Progenitor cell of endocrine pancreas (in vitro differentiated cells): ENCODE measurements at places on chromosomes 1 and 21. TPM values are rescaled to one million over a fixed set of nuclear protein-coding genes. Genes with fewer than 3 reads are reported as not detected.

DNA sequence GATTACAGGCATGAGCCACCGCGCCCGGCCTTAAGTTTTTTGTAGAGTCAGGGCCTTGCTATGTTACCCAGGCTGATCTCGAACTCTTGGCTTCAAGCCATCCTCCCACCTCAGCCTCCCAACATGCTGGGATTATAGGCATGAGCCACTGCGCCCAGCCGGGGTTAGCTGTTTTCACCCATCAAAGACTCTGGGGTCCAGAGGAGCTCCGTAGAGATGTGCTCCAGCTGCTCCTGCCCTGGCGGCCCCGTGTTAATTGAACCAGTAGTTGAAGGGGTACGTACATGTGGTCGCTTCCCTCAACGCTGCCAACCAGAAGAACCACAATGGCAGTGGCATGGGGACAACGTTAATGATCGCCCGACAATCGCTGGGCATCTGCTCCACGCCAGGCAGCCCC lies 72.0 kb downstream of the NPHP4 start:
- no peak for DNase-seq

- no peak for DNase-seq
Observed at GRCh38 chr21:26597031-26597430, 23.9 kb upstream of the CYYR1 start.

- DNase-seq = peak; percentile 17
Observed at GRCh38 chr1:179867493-179868330, 9.9 kb downstream of the TOR1AIP2 start.

DNA sequence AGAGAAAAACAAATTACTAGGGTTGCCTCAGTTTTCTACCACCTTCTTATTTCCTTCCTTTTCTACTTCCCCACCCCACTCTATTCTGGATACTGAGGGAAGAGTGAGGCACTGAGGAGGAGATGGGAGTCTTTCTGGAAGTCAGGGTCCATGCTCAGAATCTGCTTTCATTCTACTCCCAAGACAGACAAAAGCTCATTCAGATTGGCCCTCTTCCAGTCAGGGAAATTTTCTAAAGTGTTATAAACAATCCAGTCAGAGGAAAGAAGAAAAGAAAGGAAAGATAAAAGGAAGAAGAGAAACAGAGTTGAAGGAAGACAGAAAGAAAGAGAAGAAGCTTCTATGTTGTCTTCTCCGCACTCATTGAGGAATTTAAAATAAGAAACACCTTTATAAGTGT lies 228.6 kb downstream of the COP1 start:
- DNase-seq = no peak

DNA sequence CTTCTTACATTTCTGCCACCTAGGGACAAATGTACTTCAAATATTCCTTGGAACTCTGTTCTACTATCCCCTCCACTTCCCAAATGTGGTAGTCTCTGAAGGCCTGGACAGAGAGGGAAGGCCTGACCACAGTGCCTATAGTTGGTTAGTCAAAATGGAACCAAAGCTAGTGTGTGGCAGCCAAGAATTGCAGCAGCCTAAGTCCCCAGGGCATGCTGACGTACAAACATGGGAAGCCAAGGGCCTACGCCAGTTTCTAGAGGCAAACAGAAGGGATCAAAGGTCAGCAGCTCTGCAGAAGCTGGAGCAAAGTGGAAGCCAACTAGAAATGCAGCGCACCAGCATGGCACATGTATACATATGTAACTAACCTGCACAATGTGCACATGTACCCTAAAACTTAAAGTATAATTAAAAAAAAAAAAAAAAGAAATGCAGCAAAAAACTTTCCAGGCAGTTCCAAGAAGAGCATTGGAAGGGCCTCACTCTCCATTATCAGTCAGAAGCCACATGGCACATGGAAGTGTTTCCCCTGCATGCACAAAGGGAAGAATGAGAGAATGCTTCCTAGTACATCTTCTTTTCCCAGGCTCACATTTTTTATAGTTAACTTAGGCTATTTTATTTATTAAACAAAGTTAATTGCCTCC lies 39.4 kb upstream of the GADD45A start:
- DNase-seq = no peak

SLAMF7 gene
- total RNA-seq = not detected in 2 replicates

AMY2B gene
- 5.2 and 6.0 TPM in 2 replicates for total RNA-seq

DNA sequence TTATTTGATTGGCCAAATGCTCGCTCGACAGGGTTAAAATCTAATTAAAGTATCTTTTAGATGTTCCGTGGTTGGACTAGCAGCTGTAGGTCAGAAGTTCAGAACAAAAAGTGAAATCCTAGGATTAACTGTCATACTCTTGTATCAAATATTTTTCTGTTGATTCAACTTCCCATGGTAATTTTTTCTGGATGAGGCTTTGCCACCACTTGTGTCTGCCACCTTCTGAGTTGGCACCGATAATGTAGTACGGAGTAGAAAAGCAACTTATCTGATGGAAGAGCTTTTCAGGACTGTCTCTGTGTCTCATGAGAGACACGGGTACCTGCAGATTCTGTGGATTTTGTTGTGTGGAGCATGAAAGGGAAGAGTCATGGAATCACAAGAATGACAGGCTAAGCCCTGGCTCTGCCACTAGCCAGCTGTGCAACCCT lies 44.6 kb upstream of the CNN3 start:
- DNase-seq = no peak

GRCh38 chr1:47572731-47573430 lies 135.0 kb downstream of the FOXD2 start:
- DNase-seq = no peak

DNA sequence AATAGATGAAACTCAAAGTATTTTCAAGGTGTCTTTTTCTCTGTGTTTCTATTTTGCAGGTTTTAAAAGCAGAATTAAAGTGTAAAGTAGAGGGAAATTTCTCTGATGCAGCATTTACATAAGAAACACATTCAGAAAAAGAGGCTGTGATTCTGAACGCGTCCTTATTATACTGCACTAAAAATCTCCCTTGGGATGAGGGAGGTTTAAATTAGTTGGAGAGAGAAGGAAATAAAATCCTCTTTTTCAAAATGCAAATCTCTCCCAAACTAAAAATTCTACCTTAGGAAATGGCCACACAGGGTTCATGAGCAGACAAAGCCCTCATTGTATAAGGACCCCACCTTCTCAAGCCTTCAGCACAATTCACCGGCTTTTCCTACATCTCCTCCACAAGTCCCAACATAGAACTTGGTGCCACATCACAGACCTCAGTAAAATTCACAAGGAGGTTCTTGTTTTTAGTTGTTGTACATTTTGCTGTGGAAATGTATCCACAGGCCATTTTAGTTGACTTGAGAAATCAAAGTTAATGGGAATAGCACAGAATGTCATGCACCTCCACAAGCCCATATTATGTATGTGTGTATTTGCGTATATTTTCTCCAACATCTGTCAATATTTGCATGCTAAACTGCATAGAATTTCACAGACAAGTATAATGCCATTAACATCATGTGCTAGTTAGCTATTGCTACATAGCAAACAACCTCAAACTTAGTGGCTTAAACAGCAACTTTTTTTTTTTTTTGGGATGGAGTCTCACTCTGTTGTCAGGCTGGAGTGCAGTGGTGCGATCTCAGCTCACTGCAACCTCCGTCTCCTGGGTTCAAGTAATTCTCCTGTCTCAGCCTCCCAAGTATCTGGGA lies 59.8 kb downstream of the MAB21L3 start:
- no peak for DNase-seq

DNA sequence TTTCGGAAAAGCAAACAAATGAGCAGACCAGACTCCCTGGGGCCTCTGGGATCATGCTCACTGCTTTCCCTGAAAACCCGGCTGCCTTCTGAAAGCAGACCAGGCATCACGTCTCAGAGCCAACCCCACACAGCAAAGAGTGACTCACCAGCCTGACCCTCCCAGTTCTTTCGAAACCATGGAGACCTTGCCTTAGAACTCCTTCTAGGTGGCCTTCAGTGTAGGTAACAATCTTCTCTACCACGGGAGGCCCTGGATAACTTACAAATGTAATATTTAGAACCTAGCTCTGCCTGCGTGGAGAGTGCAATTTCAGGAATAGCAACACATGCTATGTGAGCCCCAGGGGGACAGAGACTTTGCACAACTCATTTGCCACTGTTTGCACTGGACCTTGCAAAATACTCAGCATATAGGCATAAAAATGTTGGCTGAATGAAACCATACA lies 105.2 kb downstream of the SUSD4 start:
- no peak for DNase-seq

DENND2C gene
- 10.4 and 10.6 TPM in 2 replicates for total RNA-seq

GRCh38 chr1:198640174-198640573 lies 1.3 kb downstream of the PTPRC start:
- DNase-seq = no peak

- no peak for DNase-seq
Observed at GRCh38 chr1:118999348-119000071, 11.4 kb upstream of the TBX15 start.

DNA sequence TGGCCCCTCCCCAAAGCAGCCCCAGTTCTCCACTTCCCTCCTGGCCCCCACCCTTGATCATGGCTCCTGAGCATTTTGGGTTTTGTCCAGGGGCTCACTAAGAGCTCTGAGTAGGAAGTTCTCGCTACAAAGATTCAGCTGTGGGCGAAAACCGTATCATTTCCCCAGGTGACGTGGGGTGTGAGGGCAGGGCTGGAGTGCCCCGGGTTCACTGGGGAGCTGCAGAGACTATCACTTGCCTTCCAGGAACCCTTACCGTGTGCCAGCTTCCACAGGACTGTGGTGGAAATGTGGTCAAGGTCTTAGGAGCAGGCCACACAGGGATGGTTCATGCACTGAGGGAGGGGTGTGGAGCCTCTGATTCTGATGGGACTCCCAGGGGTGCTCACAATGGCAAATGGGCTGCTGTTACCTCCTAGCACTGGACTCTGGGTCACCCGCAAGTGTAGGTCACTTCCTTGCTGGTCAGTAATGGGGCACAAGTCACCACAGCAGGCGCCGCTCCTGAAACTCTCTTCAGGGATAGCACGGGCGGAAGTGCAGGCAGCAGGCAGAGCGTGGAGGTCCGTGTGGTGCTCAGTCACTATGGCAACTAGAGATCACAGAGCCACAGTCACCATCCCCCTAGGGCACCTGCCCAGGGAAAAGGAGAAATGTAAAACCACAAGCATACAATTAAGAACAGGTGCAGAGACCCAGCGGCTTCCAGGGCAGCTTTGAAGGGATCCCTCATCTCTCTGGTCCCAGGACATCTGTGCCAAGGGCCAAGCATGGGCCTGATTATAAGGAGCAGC lies 35.4 kb downstream of the RSPH1 start:
- DNase-seq = no peak

DNA sequence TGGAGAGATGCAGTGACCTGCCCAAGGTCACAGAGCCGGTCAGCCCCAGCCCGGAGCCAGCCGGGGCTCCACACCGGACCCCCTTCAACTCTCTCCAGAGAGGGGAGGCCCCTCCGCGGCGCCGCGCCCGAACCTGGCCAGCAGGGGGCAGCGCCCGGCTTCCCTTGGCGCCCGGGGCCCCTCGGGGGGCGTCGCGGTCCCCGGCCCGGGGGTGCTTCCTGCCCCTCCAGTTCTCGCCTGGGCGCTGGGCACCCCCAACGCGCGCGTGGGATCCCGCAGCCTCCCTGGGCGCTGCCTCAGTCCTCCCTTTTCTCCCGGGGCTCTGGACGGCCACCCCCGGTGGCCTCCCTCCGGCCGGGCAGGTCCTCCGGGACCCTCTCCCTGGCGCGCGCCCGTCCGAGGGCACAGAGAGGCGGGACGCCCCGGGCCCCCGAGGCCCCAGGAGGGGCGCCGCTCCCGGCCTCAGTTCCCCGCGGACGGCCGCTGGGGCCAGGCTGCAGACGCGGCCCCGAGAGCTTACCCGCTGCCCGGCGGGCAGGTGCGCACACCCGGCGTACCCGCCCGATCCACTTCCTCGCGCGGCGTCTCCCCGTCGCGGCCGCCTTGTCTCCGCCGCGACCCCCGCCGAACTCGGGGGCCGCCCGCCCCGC lies 406 bp downstream of the HTR1D start:
- peak; percentile 59 for DNase-seq

DNA sequence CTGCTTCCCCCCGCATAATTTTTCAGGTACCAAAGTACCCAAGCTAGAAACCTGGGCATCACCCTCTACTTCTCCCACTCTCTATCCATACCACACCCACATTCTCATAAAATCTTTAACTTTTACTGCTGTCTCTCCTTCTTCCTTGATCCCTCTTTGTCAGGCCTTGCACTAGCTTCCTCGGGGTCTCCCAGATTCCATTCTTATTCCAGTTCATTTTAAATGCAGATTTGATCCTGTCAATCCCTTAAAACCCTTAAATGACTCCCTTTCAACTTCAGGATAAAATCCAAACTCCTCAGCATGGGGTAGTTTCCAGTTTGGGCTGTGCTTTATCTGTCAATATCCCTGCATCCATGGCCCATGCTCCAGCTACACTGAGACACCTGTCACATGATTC lies 343.5 kb downstream of the PBX1 start:
- no peak for DNase-seq

DNA sequence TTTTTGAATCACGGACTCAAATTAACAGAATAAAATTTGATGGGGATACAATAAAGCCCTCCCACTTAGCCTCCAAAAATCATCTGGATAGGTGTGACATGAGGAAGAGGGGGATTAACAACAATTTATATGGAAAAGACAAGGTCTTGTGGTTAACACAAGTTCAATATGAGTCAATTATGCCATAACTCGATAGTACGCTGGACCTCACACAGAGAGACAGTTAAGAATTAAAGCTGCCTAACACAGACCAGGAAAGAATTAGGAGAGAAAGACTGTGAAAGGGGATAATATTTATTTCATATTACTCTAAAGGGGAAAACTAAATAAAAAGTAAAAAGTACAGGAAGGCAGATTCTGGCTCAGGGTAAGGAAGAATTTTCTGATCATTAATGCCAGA lies 243.7 kb upstream of the LYPLAL1 start:
- no peak for DNase-seq

PHC2 gene
- 135 and 138 TPM in 2 replicates for total RNA-seq

TTLL10 gene
- total RNA-seq = 5.0 and 5.5 TPM in 2 replicates

GRCh38 chr1:233959971-233960370 lies 55.5 kb downstream of the SLC35F3 start:
- no peak for DNase-seq

DNA sequence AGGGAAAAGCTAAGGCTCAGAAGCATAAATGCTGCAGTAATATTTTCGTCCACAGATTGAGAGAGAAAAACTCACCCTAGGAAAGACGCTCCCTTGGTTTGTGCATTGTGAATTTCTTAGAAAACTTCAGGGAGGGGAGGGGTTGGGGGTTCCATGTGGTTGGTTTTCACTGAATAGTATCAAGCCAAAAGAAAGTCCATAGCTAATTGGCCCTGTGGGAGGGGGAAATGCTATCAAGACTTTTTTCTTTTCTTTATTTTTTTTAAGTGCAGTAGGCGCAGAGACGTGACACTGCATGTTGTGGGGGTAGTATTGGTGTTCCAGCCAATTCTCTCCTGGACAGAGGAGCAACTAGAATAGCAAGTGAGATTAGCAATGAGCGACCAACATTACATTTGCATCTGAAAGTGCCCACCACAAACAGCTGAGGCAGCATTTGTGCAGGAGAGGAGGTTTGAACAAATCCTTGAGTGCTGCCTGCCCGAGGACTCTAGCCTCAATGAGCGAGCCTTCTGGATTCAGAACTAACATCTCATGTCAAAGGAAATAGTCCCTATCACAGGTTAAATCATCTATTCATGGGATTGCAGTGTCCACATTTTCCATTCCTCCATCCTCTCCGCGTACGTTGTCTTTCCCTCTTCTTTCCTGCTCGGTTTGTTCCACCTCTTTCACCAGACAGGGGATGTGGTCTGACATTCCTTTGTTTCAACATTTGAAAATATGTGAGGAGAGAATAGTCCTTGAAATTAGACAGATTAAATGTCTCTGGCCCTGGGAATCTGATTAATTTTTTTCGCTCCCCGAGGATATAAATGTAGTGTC lies 118.0 kb upstream of the MARK1 start:
- no peak for DNase-seq
